ENCODE measurements at places on chromosomes 12 and 14.

- no peak for DNase-seq
- no peak overlapping the region for H3K4me3 ChIP-seq
- peaks cover 12% of the 10 kb centered on the region for H3K27me3 ChIP-seq
- H3K36me3 ChIP-seq, result no peaks in the 10 kb centered on the region
Observed at GRCh38 chr12:112879191-112879705, 27.5 kb upstream of the OAS1 start.

DNA sequence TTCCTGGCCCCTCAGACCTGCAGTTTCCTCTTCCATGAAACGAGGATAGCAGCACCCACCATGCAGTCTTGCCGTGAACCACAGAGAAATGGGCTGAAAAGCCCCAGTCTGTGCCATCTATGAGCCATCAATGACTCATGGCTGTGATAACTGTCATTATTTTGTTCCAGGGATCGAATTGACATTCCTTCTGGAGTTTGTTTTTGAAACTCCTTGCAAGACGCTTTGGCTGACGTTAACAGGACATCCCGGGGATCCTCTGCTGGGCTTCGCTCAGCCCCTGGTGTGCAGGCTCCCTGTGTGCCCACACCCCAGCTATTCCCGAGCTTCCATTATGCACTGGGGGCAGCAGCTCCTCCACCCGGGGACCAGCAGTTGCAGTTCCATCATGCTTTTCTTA is 33.8 kb downstream of the MMAB start:
- no peak overlapping the region for H3K4me3 ChIP-seq
- H3K27ac ChIP-seq, result no peak overlapping the region
- H3K27me3 ChIP-seq, result no peaks in the 10 kb centered on the region
- no peak for DNase-seq
- no peaks in the 10 kb centered on the region for H3K36me3 ChIP-seq

GRCh38 chr12:103503546-103504480 is 8.0 kb upstream of the C12orf42 start:
- peak; percentile 53 for DNase-seq
- no peaks in the 10 kb centered on the region for H3K4me1 ChIP-seq
- no peak overlapping the region for H3K27ac ChIP-seq
- no peaks in the 10 kb centered on the region for H3K27me3 ChIP-seq

- no peaks in the 10 kb centered on the region for H3K36me3 ChIP-seq
- no peaks in the 10 kb centered on the region for H3K27me3 ChIP-seq
- no peak for DNase-seq
- H3K4me3 ChIP-seq, result no peak overlapping the region
- H3K4me1 ChIP-seq, result no peaks in the 10 kb centered on the region
- H3K27ac ChIP-seq, result no peak overlapping the region
Observed at GRCh38 chr12:112711026-112711425, 80.5 kb upstream of the RPH3A start.

- DNase-seq, result no peak
- H3K36me3 ChIP-seq, result no peaks in the 10 kb centered on the region
- H3K4me1 ChIP-seq, result no peaks in the 10 kb centered on the region
Observed at GRCh38 chr12:43338848-43339526, 213.0 kb downstream of the ADAMTS20 start.

- H3K27me3 ChIP-seq, result no peaks in the 10 kb centered on the region
- no peaks in the 10 kb centered on the region for H3K36me3 ChIP-seq
- no peak overlapping the region for H3K4me3 ChIP-seq
Observed at GRCh38 chr12:108505129-108505528, 9.9 kb upstream of the FICD start.

DNA sequence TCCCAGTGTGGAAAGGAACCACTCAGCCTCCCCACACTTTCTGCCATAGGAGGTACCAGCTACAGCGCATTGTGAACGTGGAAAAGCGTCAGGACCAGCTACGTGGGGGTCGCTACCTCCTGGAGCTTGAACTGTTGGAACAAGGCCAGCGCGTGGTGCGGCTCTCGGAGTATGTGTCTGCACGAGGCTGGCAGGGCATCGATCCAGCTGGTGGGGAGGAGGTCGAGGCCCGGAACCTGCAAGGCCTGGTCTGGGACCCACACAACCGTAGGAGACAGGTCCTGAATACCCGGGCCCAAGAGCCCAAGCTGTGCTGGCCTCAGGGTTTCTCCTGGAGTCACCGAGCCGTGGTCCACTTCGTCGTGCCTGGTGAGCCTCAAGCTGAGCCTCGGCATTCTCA is 96.8 kb downstream of the B4GALNT3 start:
- no peak for DNase-seq
- no peak overlapping the region for H3K27ac ChIP-seq
- H3K4me3 ChIP-seq, result no peak overlapping the region
- no peaks in the 10 kb centered on the region for H3K36me3 ChIP-seq
- peaks cover 35% of the 10 kb centered on the region for H3K4me1 ChIP-seq

GRCh38 chr12:124698211-124698997 is 131.0 kb upstream of the NCOR2 start:
- no peaks in the 10 kb centered on the region for H3K36me3 ChIP-seq
- H3K27me3 ChIP-seq, result no peaks in the 10 kb centered on the region
- peaks cover 7% of the 10 kb centered on the region for H3K4me1 ChIP-seq

- H3K4me1 ChIP-seq, result no peaks in the 10 kb centered on the region
- H3K27me3 ChIP-seq, result no peaks in the 10 kb centered on the region
- DNase-seq, result no peak
Observed at GRCh38 chr12:19710811-19711793, 271.8 kb downstream of the AEBP2 start.

DNA sequence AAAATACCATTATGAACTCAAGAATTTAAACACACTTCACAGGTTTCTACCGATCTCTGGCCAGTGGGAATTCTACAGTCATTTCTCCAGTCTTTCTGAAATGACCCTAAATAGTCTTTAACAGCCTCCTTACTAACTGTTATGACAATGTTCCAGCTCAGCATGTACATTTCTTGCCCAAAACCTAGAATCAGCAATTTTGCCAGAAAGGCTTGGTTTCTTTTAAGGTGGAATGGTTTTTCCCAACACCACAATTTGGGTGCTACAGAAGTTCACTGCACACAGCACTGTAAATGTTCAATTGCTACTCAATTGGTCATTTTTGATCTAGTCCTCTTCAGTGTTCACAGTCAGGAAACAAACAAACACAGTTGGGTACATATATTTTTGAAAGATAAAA is 69.7 kb downstream of the LRP6 start:
- H3K36me3 ChIP-seq, result no peaks in the 10 kb centered on the region
- no peak for DNase-seq
- H3K27ac ChIP-seq, result no peak overlapping the region
- H3K4me3 ChIP-seq, result no peak overlapping the region

- peaks cover 28% of the 10 kb centered on the region for H3K4me1 ChIP-seq
- no peak for DNase-seq
- H3K27ac ChIP-seq, result no peak overlapping the region
- H3K27me3 ChIP-seq, result no peaks in the 10 kb centered on the region
Observed at GRCh38 chr14:100374270-100374669, 51.1 kb downstream of the SLC25A47 start.

DNA sequence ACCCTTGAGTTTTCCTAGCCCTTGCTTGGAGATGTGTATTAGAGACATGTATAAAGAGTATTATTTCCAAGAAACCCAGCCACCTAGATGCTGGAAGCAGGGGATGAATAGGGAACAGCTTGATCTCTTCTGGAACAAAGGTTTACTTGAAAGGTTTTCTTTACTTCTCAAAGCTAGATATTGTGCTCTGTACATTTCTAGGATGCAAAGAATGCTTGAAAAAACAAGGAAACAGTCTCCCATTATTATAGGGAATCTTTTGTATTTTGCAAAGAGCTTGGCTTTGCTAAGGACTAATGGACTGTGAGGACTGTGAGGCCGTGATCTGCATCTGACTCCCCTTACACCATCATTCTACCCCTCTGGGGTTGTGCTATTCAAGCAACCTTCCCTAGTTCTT is 77.9 kb downstream of the PRICKLE1 start:
- H3K27ac ChIP-seq, result no peak overlapping the region
- H3K4me3 ChIP-seq, result no peak overlapping the region
- no peak for DNase-seq
- H3K27me3 ChIP-seq, result no peaks in the 10 kb centered on the region

GRCh38 chr14:97796511-97796910 is 999.3 kb downstream of the VRK1 start:
- H3K4me1 ChIP-seq, result no peaks in the 10 kb centered on the region
- H3K36me3 ChIP-seq, result no peaks in the 10 kb centered on the region
- no peak overlapping the region for H3K4me3 ChIP-seq
- H3K27ac ChIP-seq, result no peak overlapping the region
- H3K27me3 ChIP-seq, result no peaks in the 10 kb centered on the region

GRCh38 chr14:102352213-102352612 is 10.5 kb downstream of the CINP start:
- H3K36me3 ChIP-seq, result peaks cover 49% of the 10 kb centered on the region
- H3K27ac ChIP-seq, result no peak overlapping the region
- no peaks in the 10 kb centered on the region for H3K27me3 ChIP-seq
- DNase-seq, result no peak

- H3K4me3 ChIP-seq, result no peak within 1 kb of the TSS
- peaks cover 4% of the 10 kb centered on the region for H3K4me1 ChIP-seq
- no peak within 1 kb of the TSS for H3K27ac ChIP-seq
- DNase-seq, result no peak
- H3K36me3 ChIP-seq, result no peaks in the 10 kb centered on the region
Observed at GRCh38 chr12:102957339-102958050, at the start of gene ASCL1. TSS of gene ASCL1 (plus strand) at chr12:102957674. CDS start at chr12:102958245, 571 bp downstream.

- no peaks in the 10 kb centered on the region for H3K36me3 ChIP-seq
- DNase-seq, result no peak
- no peaks in the 10 kb centered on the region for H3K4me1 ChIP-seq
- no peak overlapping the region for H3K27ac ChIP-seq
Observed at GRCh38 chr12:20101046-20101445, 267.3 kb upstream of the PDE3A start.

- H3K36me3 ChIP-seq, result no peaks in the 10 kb centered on the region
- H3K4me3 ChIP-seq, result no peak overlapping the region
- DNase-seq, result no peak
- H3K27me3 ChIP-seq, result no peaks in the 10 kb centered on the region
Observed at GRCh38 chr14:63475761-63476160, 67.4 kb downstream of the PPP2R5E start.

DNA sequence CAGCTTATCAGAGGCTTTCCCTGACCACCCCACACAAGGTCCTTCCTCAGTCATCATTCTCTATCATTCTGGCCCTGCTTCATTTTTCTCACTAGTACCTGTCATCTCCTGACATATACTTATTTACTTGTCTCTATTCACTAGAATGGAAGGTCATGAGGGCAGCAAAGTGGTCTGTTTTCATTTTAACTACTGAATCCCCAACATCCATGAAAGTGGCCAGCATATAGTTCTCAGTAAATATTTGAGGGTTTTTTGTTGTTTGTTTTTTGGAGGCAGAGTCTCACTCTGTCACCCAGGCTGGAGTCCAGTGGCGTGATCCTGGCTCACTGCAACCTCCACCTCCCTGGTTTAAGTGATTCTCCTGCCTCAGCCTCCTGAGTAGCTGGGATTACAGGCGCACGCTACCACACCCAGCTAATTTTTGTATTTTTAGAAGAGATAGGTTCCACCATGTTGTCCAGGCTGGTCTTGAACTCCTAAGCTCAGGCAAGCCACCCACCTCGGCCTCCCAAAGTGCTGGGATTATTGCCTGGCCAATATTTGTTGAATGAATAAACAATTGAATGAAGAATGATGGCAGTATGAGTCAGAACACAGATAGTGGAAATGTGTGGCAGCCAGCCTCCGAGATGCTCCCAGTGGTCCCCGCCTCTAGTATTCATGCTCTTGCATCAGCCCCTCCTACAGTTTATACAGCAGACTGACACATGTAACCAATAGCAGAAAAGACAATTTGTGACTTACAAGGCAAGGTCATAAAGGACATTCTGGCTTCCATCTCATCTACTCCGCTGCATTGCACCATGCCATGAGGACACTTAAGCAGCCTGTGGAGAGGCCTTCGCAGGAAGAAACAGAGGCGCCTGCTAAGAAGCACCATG is 7.0 kb upstream of the ANO6 start:
- no peak for DNase-seq
- H3K27ac ChIP-seq, result no peak overlapping the region
- no peak overlapping the region for H3K4me3 ChIP-seq
- H3K36me3 ChIP-seq, result no peaks in the 10 kb centered on the region
- H3K27me3 ChIP-seq, result no peaks in the 10 kb centered on the region

DNA sequence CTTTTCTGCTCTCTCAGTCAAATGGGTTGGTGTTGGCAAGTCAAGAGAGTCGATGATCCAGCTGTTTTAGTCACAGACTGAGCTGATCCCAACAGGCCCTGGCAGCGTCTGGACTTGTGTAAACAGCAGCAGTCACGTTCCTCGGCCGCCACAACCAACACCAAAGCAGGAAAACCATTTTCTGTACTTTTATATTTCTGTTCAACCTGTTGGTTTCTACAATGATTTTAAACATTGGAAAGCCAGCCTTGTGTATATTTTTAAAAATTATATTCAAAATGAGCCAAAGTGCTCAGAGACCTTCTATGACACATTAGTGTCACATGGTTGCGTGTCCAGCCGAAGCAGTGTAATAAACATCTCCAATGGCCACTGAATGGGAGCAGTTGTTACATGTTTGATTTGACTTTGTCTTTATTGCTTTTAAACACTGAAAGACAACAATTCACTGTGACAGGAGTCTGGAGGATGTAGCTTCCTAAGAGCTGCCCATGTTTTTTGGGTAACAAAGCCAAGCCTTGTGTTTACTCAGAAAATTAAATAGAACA is 5.9 kb upstream of the SIVA1 start:
- no peaks in the 10 kb centered on the region for H3K27me3 ChIP-seq
- no peak overlapping the region for H3K4me3 ChIP-seq
- H3K4me1 ChIP-seq, result peaks cover 6% of the 10 kb centered on the region
- DNase-seq, result no peak
- H3K27ac ChIP-seq, result no peak overlapping the region

- no peak for DNase-seq
- H3K4me3 ChIP-seq, result no peak overlapping the region
- H3K36me3 ChIP-seq, result no peaks in the 10 kb centered on the region
- H3K27ac ChIP-seq, result no peak overlapping the region
Observed at GRCh38 chr14:100791348-100791735, 34.6 kb upstream of the MEG3 start.

DNA sequence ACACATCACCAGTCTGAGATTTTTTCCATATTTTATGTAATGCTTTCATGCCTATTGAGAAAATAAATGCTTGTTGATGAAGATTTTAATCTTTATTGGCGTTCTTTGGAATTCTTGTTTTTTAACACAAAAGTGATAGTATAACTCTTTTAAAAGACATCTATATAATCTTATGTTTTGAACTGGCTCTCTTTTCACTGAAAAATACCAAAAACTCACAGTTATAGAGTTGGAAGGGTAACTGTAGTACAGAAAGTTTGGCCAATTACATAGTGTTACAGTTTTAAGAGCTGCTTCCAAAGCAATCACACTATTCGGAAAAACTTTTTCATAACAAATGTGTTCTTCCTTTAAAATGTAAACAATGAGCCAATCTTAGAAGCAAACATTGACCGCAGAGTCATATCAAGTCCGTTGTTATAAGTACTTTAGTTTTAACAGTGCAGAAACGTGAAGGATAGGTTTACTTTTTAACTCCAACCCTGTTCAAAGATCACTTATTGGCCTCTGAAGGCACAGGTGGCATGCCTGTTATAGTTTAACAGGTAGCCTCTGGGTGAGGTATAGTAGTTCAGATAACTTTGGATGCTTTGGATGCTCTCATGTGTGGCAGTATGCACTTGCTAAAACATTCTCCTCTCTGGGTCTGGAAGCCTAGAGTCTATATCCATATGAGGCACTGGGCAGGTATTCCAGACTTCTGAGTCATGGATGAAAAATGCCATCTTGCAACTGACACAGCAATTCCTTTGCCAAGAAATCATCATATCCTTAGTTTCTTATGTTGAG is 12.1 kb upstream of the NTN4 start:
- H3K27me3 ChIP-seq, result no peaks in the 10 kb centered on the region
- DNase-seq, result no peak
- H3K4me3 ChIP-seq, result no peak overlapping the region
- no peak overlapping the region for H3K27ac ChIP-seq

GRCh38 chr12:25979059-25979458 is 20.6 kb downstream of the RASSF8 start:
- H3K4me3 ChIP-seq, result no peak overlapping the region
- H3K27me3 ChIP-seq, result no peaks in the 10 kb centered on the region
- no peaks in the 10 kb centered on the region for H3K4me1 ChIP-seq
